ENCODE measurements at places on chromosomes 1 and 21.
A peak's percentile ranks its signal among the peaks of the same experiment; 100 is the strongest.

GRCh38 chr21:35628316-35628715 is 432.0 kb downstream of the SETD4 start:
- DNase-seq, result no peak

- no peak for DNase-seq
Observed at GRCh38 chr1:117171900-117172511, 38.7 kb downstream of the VTCN1 start.

- DNase-seq, result no peak
Observed at GRCh38 chr21:45994759-45995685, 13.5 kb downstream of the COL6A1 start.

DNA sequence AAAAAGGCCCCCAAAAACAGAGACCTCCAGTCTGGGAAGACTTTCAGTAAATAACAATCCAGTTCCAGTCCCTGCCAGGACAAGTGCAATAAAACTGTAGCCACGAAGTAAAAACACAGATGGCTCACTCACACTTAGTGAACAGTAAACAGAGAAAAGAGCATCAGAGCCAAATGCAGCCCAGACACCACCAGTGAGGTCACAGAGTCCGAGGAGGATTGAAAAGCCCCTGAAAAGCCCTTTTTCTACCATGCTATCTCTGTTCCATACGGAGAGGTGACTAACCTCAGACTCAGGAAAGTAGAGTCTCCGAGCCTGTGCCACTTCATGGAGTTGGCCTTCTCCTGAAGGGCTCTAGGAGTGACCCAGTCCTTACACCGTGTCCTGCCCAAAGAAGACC is 84.5 kb downstream of the COLGALT2 start:
- DNase-seq, result no peak

- DNase-seq, result no peak
Observed at GRCh38 chr21:29219165-29219770, 79.5 kb upstream of the BACH1 start.

DNA sequence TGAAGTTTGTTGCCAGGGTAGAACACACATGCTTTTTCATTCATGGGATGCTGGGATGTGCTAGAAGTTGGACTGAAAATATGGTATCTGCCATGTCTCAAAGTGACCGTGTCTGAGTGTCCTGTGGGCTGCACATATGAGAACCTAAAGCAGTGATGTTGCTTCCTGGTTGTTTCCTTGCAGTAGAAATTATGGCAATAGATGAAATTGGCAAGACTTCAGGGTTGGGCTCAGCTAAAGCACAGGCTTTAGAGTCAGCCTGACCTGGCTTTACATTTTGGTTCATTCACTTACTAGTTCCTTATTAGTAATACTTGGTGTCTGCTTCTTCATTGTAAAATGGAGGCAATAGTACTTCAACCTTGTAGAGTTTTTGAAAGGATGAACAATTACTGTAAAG is 2.2 kb downstream of the LAMC2 start:
- DNase-seq, result no peak

GRCh38 chr21:37905291-37905690 is 11.0 kb downstream of the KCNJ6 start:
- no peak for DNase-seq

DNA sequence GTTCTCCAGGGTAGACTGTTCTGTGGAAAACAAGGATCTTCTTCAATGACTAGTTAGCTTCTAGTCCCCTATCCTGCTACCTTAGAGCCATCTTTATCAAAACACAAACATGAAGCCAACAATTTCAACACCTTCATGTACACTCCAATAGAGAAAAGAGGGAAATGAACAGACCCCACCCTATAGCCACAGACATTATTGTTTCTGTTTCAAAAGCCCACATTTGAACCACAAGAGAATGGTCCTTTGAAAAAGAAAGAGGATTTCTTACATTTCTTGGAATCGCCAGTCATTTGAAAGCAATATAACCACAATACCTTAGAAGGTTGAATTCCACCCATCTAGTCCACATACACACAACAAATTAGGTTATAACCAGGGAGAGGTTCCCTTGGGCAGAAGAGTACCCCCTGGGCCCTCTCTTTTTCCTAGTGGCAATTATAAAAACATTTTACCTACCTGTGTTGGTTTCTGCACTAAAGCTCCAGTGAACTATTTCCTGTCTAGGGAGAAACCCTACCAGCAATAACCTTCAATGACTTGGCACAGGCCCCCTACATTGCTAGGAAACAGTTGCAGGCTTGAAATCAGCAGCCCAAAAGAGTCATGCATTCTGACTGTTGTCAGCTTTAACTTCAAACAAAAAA is 2.7 kb upstream of the LPGAT1 start:
- no peak for DNase-seq

GRCh38 chr1:7590426-7590790 is 180.7 kb upstream of the VAMP3 start:
- DNase-seq, result no peak

DNA sequence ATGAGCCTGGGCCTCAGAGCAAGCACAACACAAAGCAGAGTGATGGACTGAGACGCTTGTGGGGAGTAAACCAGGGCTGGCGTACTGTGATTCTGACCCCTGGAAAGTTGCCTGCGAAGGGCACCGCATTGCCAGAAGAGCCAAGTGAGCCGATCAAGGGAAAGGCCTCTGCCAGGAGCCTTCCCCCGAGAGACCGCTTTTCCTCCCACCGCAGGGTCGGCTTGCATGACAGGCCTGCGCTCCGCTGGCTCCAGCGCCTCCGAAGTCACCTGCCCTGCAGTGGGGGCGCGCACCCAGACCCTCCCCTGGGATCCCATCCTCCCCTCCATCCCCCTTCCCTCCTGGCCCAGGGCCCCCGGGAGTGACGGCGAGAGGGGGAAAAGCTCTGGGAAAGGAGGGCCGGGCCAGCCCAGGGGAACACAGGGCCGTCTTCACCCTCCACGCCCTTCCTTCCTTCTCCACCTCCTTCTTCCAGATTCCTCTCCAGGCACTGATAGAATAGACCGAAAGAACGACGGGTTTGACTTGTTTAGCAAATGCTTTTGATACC is 165.0 kb downstream of the TRIM33 start:
- no peak for DNase-seq

DNA sequence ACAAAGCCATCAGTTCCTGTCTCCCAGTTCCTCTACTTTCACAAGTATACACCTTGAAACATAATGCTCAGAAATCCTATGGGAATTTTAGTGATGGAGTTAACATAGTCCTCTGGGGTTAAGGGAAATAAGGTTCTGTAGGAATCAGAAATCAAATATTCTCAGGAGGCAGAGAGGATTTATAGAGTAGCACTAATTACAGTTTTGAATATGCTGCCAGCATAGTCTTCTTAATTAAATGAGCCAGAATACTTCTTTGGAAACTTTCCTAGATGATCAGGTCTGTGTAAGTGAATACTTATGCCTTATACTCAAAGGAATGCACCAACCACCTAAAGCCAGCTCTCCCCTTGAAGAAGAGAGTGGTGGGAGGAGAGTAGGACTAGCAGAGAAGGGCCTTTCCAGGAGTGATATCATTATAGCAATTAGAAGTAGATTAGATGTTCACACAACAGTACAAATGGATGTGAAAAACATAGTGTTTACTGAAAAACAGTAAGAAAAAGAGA is 31.4 kb upstream of the DIRAS3 start:
- DNase-seq, result no peak

DNA sequence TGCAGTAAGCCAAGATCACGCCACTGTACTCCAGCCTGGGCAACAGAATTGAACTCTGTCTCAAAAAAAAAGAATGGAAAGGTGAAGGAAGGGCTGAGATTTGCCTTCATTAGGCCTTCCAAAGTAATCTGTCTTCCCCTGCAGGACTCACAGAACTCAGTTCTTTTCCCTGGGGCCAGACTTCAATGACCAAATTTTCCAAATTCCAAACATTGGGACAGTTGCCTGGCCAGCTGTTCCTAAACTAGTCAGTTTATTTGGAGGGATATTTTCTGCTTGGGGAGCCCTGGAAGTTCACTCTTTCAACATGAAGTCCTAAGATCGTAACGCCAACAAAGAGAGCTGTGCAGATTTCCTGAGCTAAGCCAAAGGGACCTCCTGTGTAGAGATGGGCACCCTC is 5.4 kb upstream of the DEDD start:
- DNase-seq, result no peak

- DNase-seq, result no peak
Observed at GRCh38 chr1:95035536-95035935, 37.2 kb downstream of the ALG14 start.

- peak; percentile 75 for DNase-seq
Observed at GRCh38 chr1:13901039-13901438, 201.1 kb downstream of the PRDM2 start.

DNA sequence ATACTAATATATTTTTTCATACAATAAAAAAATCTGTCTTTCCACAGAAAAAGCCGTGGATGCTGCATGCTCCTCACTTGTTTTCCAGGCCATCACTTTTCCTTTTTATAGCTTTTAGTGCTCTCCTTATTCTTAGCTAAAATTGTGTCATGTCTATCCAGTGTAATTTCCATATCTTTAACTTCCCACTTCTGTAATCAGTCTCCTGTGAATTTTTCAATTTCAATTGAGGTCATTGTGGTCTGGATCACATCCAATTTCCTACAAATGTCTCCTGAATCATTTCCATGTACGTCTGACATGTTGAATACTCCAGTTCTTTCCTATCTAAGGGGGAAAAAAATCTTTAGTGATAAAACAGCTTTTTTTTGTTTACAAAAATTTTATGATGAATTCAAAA is 838.2 kb upstream of the B3GALT2 start:
- DNase-seq, result peak; percentile 91

DNA sequence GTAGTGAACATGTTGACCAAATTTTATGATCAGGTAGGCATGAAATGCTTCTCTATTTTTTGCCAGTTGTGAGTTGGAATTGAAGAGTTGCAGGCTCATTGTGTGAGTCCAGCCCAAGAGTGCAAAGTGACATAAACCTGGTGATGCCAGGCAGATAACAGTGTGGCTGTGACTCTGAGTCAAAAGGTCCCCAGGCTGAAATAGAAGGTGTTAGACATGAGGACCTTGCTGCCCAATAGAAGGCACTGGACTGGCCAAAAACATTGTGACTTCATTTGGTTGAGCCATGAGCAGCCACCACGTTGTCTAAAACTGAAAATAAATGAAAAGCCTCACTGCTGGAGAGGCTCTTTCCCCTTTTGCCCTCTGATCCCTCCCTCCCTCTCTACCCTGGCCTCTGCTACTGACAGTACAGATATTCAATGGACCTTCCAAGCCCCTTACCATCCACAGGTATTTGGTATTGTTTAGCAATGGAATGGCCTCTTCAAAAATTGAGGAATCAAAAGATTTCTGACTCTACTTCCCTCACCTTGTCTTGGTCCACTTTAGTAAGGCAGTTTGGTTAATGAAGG is 67.8 kb upstream of the ABCD3 start:
- no peak for DNase-seq

DNA sequence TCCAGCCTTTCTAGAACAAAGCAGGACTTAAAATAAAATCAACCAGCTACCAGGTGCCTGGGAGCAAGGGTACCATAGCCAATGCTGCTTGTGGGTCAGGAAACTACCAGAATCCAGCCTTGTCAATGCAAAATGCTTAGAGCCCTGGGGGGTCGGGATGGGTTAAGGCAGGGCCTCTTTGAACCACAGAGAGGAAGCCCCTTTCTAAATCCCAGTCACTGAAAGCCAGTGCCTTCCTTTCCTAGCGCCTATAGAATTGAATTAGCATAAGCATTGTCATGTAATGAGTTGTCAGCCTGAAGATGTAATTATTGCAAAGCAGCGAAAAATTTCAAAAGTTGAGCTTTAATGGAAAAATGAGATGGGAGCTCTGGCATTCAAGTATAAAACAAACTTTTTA is 176.6 kb upstream of the DAB1 start:
- no peak for DNase-seq

DNA sequence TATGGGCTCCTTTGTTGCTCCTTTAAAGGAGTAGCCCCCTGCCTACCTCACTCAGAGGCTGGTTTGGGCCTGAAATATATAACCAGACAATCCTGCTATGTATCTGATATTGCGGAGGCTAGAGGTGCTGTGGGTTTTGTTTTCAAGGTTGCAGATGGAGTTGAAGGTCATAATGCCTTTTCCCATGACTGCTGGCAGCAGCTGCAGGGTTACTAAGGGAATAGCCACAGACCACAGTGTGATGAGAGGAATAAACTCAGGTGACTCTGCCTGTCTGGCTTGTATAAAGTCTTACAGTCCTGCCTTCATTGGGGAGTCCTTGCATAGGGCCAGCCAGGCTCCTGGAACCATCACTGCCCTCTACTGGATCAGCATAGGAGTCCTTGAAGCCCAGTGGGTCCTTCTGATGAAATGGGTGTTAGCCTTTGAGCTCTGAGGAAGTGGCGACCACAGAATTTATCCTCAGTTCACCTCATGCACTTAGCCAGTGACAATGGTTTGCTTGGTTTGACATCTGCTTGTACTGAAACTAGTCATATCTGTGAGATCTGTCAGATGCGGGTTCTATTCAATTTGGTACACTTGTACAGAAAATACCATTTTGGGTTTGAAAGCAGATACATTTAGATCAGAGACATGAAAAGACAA is 174.4 kb upstream of the HMCN1 start:
- no peak for DNase-seq

- DNase-seq, result no peak
Observed at GRCh38 chr1:158017800-158018595, 24.6 kb downstream of the KIRREL1 start.

DNA sequence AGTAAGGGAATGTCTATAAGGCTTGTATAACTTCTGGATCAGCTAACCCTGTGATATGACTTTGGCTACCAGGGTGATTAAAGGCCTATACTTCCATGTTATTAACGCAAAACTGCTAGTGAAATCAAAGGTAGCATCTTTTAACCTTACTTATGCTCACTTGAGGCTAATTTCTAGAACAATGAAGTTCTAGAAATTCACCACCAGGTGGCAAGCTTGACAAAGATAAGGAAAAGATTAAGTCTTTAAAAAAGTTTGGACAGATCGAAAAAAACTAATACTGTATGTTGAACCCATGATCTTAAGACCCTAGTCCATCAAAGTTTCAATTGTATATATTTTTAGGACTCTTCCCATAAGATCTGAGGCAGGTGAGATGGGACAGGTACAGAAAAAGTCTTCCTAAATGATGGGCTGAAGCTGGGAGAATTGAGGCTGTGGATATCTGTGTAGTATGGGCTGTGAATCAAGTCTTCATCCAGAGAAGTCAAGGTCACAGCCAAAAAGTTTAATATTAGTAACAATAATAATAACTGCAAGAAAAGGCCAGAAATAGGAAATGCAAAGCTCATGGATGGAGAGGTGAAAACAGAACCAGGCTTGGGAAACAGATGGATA is 18.8 kb downstream of the KYAT3 start:
- DNase-seq, result peak; percentile 16

DNA sequence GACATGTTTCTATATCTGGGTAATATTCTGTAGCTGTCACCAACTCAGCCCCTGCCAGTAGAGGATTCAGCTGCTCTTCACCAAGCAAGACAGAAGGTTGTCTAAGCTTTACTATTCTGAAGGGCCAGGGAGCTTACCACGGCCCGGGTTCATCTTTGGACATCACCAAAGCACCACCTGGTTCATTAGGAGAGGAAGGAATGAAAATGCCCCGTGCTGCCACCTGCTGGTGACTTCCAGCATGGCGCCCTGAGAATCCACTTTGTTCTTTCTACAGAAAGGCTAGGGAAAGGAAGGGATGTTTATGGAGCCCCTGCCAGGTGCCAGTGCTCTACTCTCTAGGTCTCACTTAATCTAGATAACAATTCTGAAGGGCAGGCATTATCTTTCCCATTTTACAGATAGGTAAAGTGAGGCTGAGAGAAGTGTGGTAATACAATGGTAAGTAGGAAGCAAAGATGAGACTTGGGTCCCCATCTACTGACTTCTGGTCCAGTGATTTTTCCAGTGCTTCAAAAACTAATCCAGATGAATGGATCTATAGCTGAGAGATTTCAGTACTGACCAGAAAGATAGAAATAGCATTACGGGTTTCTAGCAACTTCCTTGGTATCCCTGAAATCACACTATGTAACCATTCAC is 79.5 kb downstream of the BEND5 start:
- peak; percentile 21 for DNase-seq
